Activated CD8-positive, alpha-beta memory T cell treated with anti-CD3 and anti-CD28 coated beads, Interleukin-2, amount 10 ng/mL, durations not matched to agents 7 days and 5 days (primary cell): ENCODE measurements at places on chromosomes 11 and 22.

GRCh38 chr11:22583963-22584492, 41.6 kb downstream of the FANCF start:
- DNase-seq = no peak

- no peak for DNase-seq
These were observed 57.2 kb downstream of the SIK2 start for GRCh38 chr11:111659201-111660115.

GRCh38 chr11:61725781-61726231, 26.6 kb upstream of the MYRF start:
- no peak for DNase-seq

GRCh38 chr22:30654361-30654760, 13.3 kb downstream of the DUSP18 start:
- no peak for DNase-seq

- DNase-seq = peak; percentile 60
These were observed 6.1 kb upstream of the STIM1 start for GRCh38 chr11:3849297-3849874.

DNA sequence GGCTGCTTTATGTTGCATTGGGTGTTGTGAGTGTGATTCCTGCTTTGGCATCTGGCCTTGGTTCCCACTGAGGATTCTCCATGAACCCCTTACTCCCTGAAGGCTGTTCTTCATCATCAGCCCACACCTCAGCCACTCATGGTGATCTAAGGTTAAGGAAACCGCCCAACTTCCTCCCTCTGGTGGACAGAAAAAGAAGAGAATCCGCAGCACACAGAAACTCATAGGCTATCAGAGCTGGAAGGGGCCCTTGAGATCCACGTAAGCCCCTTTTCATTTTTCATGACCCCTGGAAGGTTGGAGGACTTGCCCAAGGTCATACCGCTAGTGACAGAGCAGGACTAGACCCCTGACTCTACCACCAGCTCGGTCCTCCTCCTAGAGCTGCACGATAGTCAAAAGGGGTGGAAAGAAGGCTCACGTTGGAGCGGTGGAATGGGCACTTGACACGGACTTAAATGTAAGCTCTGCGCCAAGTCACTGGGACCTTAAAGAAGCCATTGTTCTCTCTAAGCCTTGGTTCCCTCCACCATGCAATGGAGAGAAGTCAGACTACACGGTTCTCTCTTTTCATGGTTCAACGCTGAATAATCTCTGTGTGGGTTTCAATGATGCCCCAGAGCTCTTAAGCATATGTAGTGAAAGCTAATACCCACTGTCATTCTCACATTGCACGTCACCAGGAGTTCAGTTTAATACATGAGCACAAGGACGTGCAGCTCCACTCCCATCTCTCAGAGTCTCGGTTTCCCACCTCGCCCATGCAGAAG, 83.6 kb upstream of the CRTAM start:
- DNase-seq = peak; percentile 69

GRCh38 chr11:74819400-74819799, 70.8 kb downstream of the RNF169 start:
- DNase-seq = no peak

- DNase-seq = no peak
These were observed 1.0 kb downstream of the LMO1 start for GRCh38 chr11:8262552-8263108.

GRCh38 chr11:71998649-71999310, at the start of gene IL18BP:
Gene IL18BP, plus strand, starts transcription at chr11:71998909. Its CDS starts 1,076 bp downstream, at chr11:71999985.
- peak; percentile 72 for DNase-seq

GRCh38 chr22:44893731-44894080, 116.1 kb downstream of the PHF21B start:
- no peak for DNase-seq

- DNase-seq = no peak
These were observed 295.3 kb upstream of the CNTN5 start for GRCh38 chr11:98725471-98725870.

- DNase-seq = no peak
These were observed 24.8 kb downstream of the FSHB start for GRCh38 chr11:30255637-30256036.

GRCh38 chr22:21567456-21568346, at the start of gene UBE2L3:
Gene UBE2L3, plus strand, starts transcription at chr22:21567714. Its CDS starts 31 bp downstream, at chr22:21567745.
- peak; percentile 91 for DNase-seq

DNA sequence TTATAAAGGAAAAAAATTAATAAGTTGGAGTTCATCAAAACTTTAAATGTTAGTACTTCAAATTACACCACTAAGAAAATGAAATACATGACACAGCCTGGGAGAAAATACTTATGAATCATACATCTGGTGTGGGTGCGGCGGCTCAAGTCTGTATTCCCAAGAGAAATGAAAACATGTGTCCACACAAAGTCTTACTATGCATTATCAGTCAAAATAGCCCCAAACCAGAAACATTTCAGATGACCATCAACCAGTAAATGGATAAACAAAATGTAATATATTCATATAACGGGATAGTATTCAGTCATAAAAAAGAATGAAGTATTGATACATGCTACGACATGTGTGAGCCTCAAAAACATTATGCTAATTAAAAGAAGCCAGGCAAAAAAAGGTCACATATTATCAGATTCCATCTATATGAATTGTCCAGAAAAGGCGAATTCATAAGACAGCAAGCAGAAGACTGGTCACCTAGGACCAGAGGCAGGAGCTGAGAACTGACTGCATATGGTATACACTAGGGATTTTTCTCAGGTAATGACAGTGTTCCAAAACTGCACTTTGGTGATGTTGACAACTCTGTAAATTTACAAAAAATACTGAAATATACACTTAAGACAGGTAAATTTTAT, 5.3 kb upstream of the AKIP1 start:
- DNase-seq = no peak

DNA sequence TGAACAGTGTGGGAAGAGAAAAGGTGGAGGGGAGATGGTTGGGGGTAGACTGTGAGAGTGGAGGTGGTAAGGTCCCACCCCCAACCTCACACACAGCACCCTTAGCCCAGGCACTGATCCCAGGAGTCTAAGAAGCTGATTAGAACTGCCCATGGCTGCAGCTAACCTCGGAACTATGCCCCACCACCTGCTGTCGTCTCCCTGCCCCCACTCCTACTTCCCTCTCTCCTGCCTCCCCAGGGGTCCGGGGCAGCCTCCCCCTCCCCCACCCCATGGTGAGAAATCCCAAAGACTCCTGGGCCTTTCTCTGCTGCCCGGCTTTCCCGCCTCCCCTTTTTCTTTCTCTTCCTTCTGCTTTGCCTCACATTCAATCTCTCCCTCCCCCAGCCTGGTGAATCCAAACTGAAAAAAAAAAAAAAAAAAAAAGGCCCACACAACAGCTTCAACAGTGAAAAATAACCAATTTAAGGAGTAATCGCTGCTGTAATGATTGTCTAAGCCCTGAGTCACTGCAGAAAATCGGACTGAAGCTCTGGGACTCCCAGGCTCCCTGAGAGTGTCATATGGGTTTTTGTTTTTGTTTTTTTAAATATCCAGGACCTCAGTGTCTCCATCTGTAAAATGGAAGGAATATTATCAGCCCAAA, 9.6 kb upstream of the TP53I11 start:
- DNase-seq = no peak

DNA sequence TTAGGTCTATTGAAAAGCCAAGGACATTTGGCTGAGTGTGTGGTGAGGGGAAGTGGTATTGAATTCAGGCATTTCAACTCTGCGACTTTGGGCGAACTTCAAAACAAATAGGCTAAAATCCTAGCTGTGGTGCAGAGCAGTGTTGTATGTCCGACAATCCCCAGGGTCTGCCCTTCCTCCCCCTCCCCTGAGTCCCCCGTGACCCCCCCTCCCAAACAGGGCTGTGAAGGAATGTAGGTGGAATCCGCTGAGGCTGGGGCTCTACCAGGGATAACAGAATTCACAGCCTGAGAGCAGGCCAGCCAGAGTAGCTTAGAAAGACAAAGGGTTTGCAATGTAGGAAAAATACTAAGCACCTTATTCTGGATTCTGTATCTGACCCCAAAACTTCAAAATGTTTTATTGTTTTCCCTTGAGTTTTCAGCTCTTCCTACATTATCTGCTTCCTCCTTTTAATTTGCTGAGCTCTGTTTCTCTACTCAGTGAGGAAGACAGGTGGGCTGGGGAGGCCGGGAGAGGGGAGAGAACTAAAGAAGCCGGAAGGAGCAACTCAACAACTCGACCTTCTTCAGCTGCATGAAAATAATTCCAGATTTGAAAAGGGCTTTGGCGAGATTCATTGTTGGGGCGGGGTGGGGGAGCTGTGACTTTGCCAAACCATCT, 315.2 kb downstream of the BLID start:
- no peak for DNase-seq

- DNase-seq = no peak
These were observed 19.4 kb downstream of the LAYN start for GRCh38 chr11:111559800-111560464.

DNA sequence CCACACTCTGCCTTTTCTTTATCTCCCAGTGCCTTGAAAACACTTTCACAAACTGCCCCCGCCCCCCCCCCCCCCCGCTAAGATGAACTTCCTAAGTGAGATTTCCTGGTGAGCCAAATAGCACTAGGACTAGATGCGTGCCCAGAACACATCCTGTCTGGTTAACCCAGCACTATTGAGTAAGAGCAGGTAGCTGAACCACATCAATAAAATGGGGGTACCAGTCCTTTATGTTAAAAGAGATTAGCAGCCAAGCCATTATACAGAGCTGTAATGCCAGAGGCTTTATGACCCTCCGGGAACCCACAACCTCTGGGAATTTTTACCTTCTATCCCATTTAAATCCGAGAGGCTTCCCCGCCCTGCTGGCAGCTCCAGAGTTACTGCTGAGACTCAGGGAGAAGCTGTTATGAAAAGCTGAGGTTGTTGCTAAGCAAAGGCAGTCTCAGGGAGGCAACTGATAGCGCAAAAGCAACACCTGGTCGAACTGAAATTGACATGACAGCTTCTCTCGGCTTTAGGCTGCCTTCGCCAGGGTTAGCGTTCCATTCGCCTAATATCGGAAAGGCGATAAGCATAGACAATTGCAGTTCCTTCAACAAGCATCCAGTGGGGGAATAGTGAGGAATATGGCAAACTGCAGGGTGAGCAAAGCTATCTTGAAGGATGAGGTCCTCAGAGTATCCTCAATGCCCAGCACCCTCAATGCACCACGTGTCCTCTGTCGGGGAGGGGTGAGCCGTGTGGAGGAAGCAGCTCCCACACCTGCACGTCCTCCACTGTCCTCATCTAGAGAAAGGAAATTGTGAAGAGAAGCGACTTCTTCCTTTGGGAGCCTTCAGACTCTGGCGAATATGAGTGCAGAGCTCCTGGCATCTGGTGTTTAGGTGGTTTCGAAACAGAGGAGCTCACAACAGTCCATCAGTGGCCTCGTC, 977.0 kb downstream of the NTM start:
- peak; percentile 55 for DNase-seq

DNA sequence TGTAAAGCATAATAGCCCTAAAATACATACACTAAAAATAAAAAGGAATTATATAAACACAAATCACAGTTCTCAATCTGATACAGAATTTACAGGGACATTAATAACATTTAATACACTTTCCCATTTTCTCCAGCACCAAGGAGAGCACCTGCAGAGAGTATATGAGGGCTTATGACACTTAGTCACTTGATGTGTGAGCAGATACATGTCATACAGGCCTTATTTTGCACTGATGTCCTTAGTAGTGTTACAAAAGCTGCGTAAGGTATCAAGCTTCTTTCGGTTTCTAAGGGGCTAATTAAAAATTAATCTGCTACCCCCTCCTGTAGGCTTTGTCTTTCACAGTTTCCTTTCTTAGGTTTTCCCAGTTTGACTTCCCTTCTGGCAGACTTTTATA, 61.3 kb downstream of the TRIM44 start:
- DNase-seq = no peak

DNA sequence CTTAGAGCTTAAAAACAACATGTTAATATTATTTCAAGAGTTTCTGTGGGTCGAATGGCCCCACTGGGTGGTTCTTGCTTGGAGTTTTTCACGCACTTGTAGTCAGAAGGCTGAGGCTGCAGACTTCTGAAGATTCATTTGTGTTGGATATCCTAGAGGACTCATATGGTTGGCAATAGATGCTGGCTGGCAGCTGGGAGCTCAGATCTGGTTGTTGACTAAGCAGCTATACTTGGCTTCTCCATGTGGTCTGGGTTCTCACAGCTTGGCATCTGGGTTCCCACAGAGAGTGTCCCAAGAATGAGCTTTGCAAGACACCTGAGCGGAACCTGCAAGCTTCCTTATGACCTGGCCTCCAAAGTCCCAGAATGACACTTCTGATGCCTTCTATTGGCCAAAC, 163.9 kb upstream of the ZC3H12C start:
- DNase-seq = no peak

- DNase-seq = no peak
These were observed 357.2 kb downstream of the OPCML start for GRCh38 chr11:133175103-133175502.

- no peak for DNase-seq
These were observed 27.3 kb downstream of the MRTFA start for GRCh38 chr22:40609216-40609615.

- DNase-seq = no peak
These were observed 14.8 kb downstream of the FRMD8 start for GRCh38 chr11:65401073-65401802.

GRCh38 chr22:20046730-20047129, 25.8 kb downstream of the TANGO2 start:
- DNase-seq = no peak

DNA sequence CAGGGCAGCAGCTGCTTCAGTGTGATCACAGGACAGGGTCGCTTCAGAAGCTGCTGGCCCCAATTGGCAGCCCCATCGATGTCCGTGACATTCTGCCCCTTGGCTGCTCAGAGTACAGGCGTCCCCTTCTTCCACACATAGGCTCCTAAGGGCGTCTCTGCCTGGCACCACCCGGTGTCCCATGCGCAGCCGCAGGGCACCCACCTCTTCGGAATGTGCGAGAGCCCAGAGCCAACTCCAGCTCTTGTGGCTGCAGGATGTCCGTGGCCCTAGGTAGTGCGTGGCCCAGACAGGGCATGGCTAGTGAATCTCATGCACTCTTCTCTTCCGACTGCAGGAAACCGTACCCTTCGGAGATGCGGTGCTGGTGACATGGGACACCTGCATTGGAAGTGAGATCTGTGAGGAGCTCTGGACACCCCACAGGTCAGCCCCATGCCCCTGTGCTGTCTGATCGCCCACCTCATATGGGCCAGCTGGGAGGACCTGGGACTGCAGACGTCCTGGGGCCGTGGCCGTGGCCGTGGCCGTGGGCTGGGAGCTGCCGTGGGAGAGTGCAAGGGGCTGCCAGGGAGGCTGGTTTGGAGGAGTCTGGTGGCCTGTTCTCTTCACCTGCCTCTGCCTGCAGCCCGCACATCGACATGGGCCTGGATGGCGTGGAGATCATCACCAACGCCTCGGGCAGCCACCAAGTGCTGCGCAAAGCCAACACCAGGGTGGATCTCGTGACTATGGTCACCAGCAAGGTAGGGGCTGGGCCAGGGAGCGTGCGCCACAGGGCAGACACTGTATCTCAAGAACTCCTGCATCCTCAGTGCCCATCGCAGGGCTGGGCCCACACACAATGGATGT, 20.2 kb downstream of the NADSYN1 start:
- no peak for DNase-seq
